ENCODE measurements at places on chromosomes 6 and 20. TPM values are rescaled to one million over a fixed set of nuclear protein-coding genes. Genes with fewer than 3 reads are reported as not detected.
A peak's percentile ranks its signal among the peaks of the same experiment; 100 is the strongest.

HLA-DRA gene
- total RNA-seq: not detected

DNA sequence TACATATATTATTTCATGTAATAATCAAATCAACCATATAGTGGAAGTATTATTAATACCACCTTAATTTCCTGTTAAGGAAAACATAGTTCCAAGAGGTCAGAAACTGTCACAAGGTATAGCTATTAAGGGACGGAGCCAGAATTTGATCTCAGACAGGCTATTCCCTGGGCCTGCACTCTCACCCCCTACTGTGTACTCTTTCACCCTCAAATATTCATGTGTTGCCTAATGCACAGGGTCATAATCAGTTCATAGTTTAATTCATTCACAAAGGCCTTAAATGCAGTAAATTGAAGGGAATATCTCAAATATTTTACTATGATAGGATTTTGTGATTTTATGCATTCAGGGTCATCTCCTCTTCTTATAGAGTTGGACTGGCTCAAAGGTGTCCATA is 67.2 kb upstream of the IFNGR1 start:
- no peak for DNase-seq

DNA sequence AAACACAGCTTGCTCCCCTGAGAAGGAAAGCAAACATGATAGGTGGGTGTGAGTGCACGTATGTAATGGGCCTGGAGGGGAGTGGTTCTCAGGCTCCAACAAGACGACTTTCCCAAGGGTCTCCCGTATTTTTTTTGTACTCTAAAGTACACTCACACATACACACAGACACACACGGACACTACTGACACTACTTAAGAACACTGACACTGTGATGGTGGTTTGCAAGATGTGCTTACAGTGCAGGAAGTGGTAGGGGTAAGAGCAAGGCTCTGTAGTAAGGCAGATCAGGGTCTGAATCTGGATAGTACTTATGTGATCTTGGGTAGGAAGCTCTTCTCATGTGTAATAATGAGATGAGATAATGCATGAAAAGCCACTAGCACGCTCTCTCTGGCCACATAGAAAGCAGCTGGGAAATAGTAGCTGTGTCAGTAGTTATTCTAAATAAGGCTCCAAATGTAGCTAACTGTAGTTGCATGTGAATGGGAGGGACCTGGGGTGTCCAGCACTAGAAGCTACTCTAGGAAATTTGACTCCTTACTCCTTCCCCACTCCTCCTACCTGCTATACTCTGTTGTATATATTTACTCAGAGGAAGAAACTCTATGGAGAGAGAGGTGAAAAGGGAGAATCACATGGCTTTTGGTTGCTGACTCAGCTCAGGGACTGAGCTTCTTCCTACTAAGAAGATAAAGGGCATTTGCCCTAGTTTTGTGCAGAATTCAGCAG is 8.4 kb upstream of the ZBTB24 start:
- DNase-seq: no peak

TRIM40 gene
- total RNA-seq: not detected

GRCh38 chr6:135008941-135009290 is 45.7 kb downstream of the HBS1L start:
- no peak for DNase-seq

LCA5 gene
- total RNA-seq: 4.9 TPM

DNA sequence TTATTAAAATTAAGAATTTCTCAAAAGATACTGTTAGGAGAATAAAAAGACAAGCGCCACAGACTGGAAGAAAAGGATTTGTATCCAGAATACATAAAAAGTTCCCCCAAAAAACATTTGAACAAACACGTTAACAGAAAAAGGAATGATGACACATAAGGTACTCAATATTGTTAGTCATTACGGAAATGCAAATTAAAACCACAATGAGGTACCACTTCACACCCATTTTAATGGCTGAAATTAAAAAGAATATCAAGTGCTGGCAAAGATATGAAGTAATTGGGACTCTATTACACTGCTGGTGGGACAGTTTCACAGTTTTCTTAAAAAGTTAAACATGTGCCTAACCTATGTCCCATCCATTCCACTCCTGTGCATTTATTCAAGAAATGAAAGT is 51.4 kb downstream of the HECA start:
- no peak for DNase-seq

FAM184A gene
- total RNA-seq: 0.17 TPM

DNA sequence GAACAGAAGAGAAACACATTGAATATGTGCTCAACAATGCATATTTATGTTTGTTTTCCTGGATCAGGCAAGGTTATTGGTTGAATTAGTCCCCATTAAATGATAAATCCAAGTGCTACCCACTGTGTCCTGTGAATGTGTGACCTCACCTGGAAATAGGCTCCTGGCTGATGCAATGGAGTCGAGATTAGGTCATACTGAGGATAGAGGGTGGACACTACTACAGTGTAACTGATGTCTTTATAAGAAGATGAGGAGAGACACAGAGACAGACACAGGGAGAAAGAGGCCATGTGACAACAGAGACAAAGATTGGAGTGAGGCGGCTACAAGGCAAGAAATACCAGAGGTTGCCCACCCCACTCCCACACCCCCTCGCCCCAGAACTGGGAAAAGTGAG is 559.3 kb downstream of the C6orf118 start:
- no peak for DNase-seq

DNA sequence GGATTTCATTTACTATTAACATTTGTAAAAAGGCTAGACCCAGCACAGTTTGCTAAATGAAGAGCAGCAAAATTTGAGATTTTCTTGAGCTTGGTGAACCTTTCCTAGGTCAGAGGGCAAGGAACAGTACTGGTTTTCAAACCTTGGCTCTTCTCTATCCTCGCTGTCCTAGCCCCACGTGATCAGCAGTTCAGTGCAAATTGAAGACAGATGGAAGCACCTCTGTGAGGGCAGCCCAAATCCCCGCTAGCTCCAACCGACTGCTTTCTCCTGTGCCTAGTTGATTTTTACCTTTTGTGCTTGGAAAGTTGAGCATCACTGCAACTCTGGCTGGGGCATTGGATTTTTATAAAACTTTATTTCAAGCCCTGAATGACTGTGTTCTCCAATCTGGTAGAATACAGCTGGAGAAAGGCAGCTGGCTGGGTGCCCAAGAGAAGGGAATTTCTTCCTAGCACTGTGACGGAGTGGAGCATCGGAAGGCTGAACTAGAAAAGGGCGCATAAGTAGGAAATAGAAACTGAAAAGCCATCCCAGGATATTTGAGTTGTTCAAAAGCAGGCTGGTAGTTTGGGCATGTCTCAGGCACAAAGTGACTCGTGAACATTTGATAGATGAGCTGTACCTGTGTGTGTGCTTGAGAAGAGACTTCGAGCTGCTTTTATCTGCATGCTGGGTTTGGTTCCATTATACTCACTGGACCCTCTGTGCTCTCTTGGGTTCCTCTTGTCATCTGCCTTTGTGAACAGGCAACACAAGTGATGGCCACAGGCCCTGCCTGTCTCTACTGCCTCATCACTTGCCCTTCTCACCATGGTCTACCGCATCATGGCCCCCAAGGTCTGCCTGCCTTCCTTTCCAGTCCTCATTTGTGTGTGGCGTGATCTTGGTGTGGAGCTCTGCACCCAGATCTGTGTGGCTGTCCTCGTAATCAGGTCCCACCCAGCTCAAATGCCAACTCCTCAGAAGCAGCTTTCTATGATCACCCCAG is 2.3 kb downstream of the RNF114 start:
- DNase-seq: peak; percentile 64

GRCh38 chr20:49948178-49948577 is 12.0 kb downstream of the RNF114 start:
- no peak for DNase-seq

C20orf144 gene
- total RNA-seq: not detected

DNA sequence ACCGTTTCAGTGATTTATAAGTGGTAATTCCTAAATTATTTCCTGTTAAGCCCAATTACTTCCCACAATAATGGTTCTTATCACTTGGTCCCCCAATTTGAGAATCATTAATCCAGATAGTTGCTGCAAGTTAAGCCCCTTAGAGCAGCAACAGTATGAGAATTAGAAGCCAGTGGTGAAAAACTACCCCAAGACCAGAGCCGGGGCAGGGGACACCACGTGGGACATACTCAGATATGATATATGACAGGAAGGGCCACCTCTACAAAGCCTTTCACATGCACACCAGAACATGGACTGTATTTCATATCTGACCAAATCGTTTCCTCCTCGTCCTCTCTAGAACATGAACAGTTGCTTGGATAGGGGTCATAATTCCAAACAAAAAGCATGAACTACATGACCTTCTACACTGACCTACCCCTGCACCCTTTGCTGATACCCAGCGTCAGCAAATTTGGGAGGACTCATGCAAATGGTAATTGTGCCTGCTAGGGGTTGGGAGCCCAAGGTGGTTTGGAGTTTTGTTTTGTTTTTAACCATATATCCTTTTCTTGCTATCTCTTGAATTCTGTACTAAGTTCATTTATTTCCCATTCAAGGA is 3.9 kb downstream of the JAG1 start:
- DNase-seq: no peak

GRCh38 chr6:524803-525202 is 132.1 kb downstream of the HUS1B start:
- no peak for DNase-seq

SNAP25 gene
- not detected for total RNA-seq

DNA sequence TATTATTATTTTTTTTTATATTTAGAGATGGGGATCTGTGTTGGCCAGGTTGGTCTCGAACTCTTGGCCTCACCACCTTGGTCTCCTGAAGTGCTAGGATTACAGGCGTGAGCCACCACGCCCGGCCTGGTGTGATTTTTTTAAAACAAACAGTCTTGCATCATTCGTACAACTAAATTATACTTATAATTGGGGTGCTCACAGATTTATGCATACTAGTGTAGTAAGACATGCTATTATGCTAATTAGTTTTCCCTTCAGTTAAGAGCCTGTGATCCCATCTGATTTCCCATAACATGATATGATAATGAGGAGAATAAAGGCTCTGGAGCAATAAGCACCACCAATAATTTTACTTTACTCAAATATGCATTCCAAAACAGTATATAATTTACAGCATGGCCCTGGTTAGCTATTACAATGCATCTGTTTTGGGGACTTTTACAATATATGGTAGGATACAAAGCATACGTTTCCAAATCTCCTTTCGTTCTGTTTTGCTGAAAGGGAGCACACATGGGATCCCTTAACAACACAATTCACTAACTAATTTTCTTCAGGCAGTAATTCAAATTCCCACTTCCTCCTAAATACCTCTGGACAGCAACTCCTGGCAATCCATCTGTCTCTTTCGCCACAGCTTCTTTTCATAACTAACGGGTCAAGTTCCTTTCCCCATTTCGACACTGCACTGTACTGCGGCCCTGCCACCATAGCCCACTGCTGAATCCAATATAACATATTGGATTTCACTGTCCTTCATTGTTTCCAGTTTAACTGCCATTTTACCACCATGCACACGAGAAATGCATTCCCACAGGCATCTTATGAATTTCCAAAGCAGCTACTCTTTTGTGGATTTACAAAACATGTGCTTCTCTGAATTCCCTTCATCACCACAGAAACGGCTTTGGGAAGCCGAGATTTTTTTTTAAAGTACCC is 1.7 kb downstream of the NUDT3 start:
- peak; percentile 52 for DNase-seq

GFOD1 gene
- total RNA-seq: 41.7 TPM

SYNCRIP gene
- total RNA-seq: 160 TPM

DNA sequence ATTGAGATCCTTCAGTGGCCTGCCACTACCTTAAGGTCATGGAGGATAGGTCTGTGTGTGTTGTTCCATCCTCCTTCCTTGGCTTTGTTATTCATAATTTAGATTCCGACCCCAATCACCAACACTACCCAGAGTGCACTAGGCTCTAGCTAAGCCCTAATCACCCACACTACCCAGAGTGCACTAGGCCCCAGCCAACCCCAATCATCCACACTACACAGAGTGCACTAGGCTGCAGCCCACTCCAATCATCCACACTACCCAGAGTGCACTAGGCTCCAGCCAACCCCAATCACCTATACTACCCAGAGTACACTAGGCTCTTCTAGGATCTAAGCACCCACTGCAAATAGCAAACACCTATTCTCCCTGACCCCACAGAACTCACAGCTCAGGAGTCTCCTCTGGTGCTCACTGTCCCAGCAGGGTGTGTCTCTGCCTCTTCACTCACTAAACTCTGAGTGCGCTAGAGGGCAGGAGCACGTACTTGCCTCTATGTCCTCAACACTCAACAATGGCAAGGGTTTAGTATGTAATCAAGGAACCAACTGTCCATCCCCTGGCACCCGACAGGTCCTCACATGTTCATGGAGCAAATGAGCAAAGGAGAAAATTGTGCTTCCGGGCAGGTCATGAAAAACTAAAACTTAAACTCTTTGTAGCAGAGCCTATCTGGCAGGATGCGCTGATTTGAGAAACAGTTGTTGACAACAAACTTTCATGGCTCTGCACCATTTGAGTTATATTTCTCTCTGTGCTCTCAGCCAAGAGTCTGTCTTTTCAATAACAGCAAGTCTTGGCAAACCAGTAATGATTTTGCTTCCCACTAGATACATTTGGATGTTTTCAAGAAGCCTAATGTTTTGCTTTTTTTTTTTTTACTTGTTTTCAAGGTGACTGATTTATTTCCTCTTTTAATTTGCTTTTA is 54.3 kb downstream of the SLC22A23 start:
- no peak for DNase-seq

- DNase-seq: no peak
These were observed 343.8 kb upstream of the MMS22L start for GRCh38 chr6:97626671-97627441.

DNA sequence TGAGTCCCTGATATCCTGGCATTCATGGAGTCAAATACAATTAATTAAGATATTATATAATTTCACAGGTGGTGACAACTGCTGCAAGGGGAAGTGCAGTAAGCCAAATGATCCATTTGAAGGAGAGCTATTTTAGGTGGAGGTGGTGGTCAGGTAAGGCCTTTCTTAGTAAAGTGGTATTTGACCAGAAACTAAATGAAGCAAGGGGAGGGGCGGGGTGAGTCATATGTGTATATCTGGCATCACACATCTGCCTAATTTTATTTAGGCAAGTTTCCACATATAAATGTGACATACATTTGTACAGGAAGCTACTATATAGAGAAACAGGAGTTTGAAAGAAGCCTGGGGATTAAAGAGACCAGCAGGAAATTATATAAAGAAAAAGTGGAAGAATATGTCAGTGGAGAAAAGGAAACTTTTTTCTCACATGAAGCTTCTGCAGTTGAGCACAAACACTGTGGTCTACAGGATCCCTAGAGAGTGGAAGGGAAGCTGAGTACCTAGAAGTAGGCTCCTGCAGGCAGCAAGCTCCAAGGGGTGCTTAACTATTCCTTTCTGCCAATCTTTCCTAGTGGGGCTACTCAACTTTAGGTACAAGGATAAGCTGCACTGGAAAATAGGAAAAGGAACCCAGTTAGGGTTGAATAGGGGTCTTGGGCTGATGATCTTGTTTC is 99.6 kb downstream of the OGFRL1 start:
- DNase-seq: no peak

- DNase-seq: no peak
These were observed 24.7 kb downstream of the GJA1 start for GRCh38 chr6:121460170-121460569.

GRCh38 chr20:38283236-38283635 is 20.7 kb upstream of the BPI start:
- no peak for DNase-seq

KLHDC3 gene
- 134 TPM for total RNA-seq
